ENCODE measurements at places on chromosomes 6 and 20.
A peak's percentile ranks its signal among the peaks of the same experiment; 100 is the strongest.

- DNase-seq, result no peak
Observed at GRCh38 chr6:54291738-54292137, 16.5 kb upstream of the TINAG start.

DNA sequence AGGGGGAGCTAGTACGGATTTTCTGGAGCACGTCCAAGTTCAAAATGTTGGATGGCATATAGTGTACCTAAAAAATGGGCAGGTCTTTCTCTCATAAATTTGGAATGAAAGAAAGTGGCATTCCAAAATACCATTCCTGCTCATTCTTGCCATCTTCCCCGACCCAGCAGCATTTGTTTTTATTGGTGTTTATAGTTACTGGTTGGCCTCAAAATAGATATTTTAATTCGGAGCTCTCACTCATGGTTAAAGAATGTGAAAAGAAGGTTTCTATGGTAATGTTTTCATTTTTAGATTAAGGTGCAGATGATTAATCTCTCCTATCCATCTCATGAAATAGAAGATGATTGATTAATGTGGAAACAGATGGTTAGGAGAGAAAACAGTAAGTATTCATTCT lies 204.5 kb downstream of the HIVEP2 start:
- DNase-seq, result no peak

- peak; percentile 61 for DNase-seq
Observed at GRCh38 chr6:27078734-27079357, 168.7 kb upstream of the PRSS16 start.

DNA sequence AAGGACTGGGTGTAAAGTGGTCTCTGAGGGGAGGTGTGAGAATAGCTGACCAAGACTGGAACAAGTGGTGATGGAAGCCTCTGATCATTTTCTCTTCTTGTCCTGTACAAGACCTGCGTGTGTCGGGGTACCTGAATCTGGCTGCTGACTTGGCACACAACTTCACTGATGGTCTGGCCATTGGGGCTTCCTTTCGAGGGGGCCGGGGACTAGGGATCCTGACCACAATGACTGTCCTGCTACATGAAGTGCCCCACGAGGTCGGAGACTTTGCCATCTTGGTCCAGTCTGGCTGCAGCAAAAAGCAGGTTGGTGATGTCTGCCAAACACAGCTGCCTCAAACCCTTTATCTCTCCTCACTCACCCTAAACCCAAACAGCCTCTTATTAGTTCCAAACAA lies 1.7 kb upstream of the HSD17B8 start:
- DNase-seq, result no peak

DNA sequence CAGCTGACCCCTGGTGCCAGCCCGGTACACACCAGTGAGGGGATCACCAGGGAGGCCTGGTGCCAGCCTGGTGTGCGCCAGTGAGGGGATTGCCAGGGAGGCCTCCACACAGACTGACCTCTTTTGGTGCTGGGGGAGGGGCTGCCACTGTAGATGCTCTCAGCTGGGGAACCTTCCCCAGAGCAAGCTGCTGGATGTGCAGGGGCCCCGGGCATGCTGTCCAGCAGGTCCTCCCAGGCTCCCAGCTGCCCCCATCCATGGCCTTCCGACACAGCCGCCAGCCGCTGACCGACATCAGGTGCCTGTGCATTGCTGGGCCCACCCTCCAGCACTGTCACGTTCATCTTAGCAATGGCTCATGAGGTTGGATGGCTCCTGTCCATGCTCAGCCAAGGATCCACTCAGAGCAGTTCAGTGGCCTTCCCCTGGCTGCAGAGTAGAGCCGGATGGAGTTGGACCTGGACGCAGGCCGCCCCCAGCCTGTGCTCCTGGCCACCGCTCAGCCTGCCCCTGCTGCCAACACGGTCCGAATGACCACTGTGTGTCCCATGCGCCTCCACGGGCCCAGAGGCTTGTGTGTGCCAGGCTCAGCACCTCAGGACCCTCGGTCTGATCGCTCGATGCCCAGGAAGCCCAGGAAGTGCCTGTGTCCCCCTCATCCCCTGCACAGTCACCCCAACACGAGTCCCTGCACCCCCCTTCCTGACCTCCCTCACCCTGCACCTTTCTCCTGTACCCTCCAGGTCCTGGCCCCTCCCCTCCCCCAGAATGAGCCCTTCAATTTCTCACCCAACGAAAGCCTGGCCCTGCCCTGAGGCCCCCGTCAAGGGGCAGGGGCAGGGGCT lies 95.7 kb downstream of the YTHDF1 start:
- DNase-seq, result no peak

DNA sequence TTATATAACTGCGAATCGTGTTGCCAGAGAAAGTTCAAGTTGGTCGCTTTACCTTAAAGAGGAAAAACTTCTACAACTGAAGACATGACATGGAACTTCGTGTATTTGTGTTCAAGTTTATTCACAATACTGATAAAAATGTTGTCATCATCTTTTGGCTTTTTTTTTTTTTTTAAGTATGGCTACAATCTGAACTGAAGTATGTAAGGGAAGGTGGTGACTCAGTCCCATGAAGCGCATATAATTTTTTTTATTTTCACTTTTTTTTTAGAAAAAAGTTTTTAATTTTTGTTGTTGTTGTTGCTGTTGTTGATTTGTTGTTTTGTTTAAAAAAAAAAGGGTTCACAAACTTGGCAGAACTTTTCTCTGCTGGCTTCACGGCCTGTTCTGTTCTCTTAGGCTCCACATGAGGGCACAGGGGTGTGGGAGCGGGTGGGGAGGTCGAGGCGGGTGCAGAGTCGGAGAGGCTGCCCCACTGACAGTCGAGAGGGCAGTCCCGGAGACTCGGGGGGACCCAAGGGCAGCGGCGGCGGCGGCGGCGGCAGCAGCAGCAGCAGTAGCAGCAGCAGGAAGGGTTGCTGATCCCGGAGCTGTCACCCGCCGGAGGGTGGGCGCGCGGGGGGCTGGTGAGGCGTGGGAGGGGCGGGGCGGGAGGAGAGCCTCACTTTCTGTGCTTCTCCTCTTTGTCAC lies 17.0 kb downstream of the TFAP2A start:
- no peak for DNase-seq

- no peak for DNase-seq
Observed at GRCh38 chr6:4374216-4374615, 238.8 kb upstream of the ECI2 start.

DNA sequence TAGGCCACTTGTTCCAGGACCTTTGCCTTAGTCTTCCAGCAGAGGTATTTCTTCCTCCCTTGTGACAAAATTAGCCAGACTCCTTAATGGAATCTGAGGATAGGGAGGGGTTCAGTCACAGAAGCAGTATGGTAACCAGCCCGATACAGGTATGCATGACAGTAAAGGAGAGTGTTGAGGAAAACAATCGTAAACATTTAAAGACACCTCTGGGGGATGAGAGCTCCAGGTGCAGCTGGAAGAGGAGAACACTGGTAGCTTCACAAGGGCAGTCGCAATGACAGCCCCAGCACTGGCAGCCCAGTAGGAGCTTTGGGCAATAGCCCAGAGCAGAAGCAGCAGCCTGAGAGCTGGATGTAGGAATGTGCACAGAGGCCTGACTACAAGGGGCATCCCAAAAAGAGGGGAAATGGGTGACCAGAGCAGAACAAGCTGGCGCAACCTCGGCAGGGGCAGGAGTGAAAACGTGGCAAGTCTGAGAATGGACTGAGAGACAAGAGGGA lies 344.9 kb upstream of the JAG1 start:
- no peak for DNase-seq

DNA sequence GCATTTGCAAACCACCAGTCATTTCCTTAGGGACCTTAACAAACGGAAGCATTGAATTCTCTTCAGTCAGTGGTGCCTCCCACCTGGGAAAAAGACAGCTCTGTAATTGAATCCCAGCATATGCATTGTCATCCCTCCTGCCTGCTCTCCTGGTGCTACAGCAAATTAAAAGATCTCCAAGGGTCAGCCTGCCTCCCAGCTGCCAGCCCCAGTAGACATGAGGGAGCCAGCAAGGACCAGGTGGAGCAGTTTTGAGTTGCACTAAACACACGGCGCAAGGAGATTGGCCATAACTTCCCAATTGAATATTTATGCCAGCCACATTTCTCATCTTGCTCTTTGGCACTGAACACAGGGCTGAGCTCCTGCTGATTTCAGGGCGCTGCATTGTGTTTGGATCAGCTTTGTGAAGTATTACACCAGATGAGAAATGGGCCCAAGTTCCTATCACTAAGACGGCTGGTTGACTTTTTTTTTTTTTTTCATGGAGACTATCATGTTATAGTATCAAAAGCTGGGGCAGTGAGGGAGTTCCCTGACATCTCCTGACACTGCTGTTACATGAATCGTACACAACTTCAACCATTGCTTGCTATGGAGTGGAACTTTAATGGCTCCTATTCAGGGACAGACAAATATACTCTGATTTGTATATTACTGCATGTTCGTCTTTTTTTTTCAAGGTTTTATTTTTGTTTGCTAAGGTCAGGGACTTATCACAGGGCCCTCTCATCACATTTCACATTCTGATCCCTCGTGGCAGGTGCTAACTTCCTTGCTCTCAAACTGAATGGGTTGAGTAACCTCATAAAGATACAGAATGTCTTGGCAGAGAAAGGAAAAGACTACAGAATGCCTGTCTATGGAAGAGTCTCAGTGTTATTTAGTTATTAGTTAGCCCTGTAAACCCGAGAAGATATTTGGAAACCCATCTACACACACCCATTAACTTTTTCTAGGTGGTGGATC lies 191.1 kb downstream of the EYA4 start:
- DNase-seq, result no peak

- DNase-seq, result no peak
Observed at GRCh38 chr20:53330601-53331140, 263.0 kb downstream of the ZNF217 start.

GRCh38 chr20:36932476-36933426 lies 18.8 kb downstream of the SAMHD1 start:
- no peak for DNase-seq

DNA sequence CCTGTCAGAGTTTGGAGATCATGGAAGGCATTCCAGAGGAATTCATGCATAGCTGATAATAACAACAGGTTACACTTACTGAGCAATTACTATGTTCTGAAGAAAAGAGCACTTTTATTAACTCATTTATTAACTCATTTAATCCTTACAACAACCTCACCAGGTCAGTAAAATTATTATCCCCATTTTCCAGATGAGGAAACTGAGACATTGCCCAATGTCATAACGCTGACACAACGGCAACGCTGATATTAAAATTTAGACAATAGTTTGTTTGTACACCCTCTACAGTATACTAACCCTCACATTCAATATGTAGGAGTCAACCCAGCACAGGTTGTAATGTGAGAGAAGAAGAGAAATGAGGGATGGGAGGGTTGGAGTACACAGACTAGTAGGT lies 105.0 kb downstream of the RNGTT start:
- no peak for DNase-seq

- peak; percentile 46 for DNase-seq
Observed at GRCh38 chr6:6586671-6587526, 1.6 kb upstream of the LY86 start.

GRCh38 chr20:14979453-14979986 lies 642.1 kb upstream of the FLRT3 start:
- no peak for DNase-seq

DNA sequence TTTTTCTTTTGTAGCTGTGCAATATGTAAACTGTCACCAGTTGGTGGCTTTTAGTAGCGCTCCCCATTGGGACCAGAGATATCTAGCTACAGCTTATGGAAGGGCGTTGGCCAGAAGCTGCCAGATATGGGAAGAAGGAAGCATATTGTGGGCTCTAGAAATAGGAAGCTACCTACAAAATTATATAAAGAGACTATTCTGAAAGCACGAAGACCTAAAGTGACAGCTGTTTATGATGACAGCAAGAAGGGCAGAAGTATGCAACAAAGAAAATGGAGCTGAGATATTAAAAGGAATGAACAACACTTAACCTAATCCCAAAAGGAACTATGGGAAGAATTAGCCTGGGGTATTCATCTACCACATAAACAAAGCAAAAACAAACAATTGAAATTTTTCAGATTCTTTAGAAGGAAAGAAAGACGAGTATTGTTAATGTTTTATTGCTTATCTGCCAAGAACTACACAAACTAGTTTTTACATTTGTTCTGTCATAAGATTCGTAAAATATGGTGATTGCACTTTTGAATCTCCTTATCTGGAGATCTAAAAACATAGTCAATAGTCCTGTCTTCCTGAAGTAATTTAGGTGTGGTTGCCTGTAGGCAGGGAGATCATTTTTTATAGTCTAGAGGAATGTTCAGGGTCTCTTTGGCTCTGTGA lies 81.6 kb downstream of the NCOA7 start:
- peak; percentile 41 for DNase-seq

DNA sequence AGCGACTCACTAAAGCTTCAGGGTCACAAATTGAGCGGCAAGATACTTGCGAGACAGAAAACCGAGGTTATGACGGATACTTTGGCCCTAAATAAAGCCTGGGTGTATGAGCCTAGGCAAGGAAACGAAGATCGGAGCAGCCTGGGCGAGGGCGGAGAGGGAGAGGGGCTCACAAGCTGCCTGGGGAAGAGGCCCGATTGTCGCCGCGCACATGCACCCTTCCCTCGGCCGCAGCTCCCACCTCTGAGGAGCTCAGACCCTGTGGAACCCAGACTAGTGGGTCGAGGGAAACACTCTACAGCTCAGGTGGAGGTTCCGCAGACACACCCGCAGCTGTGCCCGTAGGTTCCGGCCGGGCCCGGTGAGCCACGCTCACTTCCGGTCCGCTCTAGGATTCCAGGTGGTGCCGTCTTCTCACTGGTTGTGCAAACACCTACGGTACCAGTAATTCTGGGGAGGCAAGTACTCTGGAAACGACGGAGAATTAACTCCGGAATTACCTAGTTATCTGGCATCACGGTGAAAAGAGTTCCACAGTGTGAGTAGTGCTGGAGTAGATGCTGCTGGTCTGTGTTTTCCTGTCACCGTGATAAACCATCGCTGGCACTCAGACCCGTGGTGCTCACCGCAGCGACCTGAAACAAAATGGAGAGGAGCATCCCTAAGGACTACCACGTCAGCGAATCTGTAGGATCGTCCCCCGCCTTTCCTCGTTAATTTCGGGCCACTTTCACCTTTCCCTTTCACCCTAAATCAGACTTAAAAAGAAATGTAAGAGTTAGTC lies 61.5 kb downstream of the GPX5 start:
- no peak for DNase-seq

DNA sequence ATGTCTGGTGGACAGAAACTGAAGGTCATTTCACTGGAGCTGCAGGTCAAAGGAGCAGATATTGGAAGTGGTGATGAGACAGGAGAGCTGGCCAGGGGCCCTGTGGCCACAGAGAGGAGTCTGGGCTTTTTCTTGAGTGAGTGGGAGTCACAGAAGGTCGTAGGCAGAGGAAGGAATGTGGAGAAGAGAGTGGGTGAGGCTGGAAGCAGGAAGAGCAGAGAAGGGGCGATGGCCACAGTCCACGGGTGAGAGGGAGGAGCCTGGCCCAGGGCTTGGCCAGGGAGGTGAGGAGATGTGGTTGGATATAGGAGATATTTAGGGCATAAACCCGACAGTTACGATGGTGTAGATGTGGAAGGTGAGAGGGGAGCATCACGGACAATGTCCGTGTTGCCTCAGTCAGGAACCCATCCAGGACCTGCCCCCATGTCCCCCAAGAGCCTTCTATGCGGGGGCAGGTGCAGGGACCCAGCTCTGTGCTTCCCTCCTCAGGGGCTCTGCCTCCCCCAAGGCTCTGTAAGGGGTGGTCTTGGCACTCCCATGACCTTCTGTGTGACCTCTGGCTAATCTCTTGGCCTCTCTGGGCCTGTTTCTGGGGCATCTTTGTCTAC lies 150.5 kb upstream of the PTPN1 start:
- peak; percentile 37 for DNase-seq
